ENCODE measurements at places on chromosomes 13 and 19.

DNA sequence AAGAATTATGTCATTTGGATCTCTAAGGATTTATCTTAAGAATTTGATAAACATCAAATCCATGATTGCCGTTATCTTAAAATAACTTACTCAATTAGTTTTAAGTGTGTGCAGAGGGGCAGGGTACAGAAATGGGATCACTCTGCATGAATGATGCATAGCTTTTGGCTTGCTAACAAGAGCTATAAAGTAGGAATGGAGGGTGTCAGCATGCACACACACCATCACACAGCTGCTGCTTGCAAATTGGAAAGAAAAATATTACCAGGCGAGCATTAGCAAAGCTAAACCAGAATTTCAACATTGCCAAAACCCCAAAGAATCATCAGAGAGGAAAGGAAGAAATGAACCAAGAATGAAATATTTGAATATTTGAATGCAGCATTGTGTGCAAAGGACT is 580.6 kb downstream of the LMO7 start:
- DNase-seq: no peak

- DNase-seq: peak; percentile 81
Observed at GRCh38 chr19:14510311-14511228, 7.6 kb downstream of the DNAJB1 start.

DNA sequence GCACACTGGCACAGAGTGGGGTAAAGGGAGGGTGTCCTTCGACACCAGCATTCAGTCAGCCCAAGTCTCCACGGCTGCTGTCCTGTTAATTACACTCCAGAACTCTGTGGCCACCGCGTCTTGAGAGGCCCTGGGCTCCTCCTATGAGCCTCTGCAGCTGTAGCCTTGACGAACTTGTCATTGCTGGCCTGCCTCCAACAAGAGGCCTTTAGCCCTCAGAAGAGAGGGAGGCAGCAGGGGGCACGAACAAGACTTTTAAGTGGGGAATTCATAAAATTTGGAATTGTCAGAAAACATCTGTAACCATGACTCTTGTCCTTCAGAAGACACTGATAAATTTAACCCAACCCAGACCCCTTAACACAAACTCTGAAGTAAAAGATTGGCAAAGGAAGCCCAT is 241.9 kb downstream of the UQCRFS1 start:
- DNase-seq: no peak

- no peak for DNase-seq
Observed at GRCh38 chr19:7690779-7691258, 10.2 kb downstream of the TRAPPC5 start.

DNA sequence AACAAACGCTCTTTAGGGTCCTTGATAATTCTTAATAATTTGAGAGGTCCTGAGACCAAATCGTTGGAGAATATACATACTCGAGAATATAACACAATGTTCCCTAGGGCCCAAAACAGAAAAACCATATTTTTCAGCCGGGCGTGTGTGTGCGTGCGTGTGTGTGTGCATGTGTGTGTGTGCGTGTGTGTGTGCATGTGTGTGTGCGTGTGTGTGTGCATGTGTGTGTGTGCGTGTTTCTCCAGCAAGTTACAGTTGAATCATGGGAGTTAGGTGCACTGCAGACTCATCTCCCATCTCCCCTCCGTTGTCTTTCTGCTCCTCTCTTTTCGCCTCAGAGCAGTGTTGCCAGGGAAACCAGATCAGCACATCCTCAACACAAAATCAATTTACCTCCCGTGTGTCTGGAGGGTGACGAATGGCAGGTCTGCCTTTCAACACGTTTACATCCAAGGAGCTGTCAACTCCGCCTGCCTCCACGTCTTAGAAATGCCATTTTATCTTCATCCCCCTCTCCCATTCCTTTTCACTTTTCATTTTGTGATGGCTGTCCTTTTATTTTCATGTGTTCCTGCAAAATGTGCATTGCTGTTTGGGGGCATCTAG is 8.3 kb upstream of the PNMA8B start:
- peak; percentile 30 for DNase-seq

- no peak for DNase-seq
Observed at GRCh38 chr13:21625366-21625765, 21.4 kb upstream of the MICU2 start.

- DNase-seq: no peak
Observed at GRCh38 chr13:114102131-114102520, 30.3 kb downstream of the RASA3 start.

- no peak for DNase-seq
Observed at GRCh38 chr19:8074501-8074900, 21.9 kb downstream of the CCL25 start.

- DNase-seq: peak; percentile 63
Observed at GRCh38 chr19:1624458-1624857, 19.2 kb upstream of the UQCR11 start.

DNA sequence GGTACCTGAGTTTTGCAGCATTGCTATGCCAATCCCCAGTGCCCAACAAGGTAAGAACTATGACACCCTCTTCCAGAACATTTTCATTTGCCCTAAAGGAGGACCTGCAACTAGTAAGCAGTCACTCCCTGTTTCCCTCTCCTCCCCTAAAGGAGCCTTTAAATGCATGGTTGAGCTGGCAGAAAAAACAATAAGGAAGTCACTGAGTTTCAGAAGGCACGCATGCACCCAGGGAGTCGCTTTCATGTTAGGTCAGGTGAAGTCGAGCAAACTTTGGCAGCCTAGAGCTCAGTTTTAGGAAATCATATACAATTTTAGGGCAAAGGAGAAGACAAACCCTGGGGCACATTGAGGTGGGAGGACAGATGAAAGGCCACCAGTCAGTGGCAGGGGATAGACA is 11.8 kb downstream of the NLRP11 start:
- no peak for DNase-seq

DNA sequence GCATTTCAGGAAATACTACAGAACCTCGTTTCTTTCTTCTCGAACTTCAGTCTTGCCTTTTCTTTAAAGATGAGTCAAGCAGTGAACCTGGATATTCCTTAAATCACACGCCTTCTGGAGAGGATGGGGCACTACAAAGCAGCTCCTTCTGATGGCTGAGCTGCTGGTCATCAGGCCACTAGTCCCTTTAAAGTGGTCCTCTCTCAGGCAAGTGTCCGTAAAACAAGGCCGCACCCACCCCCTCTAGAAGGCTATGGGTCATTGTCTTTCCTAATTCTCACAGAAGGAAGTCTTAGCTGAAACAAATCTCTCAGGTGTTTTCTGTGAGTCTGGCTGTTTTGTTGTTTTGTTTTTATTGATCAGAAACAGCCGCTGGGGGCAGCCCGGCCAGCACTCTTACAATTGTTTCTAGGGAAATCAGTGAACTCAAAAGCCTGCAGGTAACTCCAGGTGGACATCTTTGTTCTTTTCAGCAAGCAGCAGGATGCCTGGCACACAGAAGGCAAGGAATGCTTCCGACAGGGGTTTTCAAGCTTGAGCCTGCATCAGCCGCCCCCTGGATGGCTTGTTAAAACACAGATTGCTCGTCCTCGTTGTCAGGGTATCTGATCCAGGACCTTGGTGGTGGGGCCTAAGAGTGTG is 45.4 kb downstream of the MBNL2 start:
- no peak for DNase-seq

- DNase-seq: no peak
Observed at GRCh38 chr19:50817941-50818858, 5.4 kb downstream of the KLK1 start.

DNA sequence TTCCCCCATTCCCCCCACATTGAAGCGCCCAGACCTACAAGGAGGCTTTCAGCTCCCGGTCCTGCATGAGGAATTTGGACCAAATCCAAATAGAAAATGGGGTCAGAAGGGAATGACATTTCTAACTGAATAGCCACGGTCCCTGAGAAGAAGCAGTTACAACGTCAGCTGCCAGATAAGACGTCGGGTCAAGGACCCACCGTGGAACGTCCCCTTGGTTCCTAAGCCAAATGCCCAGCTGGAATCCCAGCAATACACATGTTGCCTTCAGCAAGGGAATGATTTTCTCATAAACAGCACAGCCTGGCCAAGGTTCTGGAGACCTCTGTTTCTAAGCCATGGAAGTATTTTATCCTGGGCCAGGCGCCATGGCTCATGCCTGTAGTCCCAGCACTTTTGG is 109.1 kb upstream of the PEG3 start:
- no peak for DNase-seq
